ENCODE measurements at places on chromosomes 4 and X.

DNA sequence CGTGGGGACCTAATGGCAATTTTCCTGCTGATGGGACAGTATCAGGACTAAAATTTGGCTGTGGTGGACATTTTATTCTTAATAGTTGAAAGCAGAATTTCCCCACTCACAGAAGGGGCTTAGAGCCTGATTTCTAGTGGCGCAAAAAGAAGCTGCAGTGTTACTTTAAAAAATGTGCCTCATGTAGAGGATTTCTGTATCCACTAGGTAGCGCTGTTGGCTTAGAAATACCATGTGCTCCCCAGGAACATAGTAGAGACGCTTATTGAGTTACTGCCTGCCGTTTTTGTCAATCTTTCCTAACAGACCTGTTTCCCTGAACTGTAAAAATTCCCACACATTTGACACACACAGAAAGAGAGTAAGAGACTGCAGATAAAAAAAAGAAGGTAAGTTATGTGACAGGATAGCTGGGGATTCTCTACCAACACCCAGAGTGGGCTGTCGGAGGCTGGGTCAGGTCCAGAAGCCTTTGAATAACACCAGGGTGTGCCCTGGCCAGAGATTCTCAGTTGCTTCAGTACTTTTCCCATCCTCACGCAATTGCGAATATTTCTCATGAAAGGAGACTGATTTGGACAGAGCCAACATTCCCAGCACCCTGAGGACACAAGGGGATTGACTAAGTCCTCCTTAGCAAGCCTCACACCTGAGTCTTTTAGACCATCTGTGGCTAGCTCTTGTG is 88.4 kb downstream of the ZXDA start:
- DNase-seq: peak; percentile 4

GRCh38 chrX:71652405-71652804 is 14.9 kb upstream of the LOC101059915 start:
- DNase-seq: no peak

GRCh38 chr4:185520119-185520518 is 15.2 kb downstream of the PDLIM3 start:
- DNase-seq: no peak

GRCh38 chr4:137510557-137511265 is 21.6 kb downstream of the PCDH18 start:
- DNase-seq: no peak

GRCh38 chr4:25779021-25779420 is 83.8 kb downstream of the SEL1L3 start:
- no peak for DNase-seq

DNA sequence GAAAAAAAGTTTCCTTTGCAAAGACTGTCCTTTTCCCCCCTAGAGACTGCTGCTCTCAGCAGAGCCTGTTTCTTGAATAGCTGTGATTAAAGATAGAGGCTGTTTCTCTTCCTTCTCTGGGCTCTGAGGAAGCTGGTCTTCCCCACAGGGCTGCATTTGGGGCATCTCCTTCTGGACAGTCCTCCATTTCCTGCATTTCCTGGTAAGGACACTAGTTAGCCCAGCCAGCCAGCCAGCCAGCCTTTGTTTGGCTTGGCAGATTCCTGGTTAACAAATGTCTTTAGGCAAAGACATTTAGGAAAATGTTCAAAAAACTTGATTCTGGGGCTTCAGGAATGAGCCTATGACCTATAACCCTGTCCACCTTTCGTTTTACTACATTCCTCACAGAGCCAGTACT is 34.0 kb upstream of the PLAC1 start:
- DNase-seq: no peak

DNA sequence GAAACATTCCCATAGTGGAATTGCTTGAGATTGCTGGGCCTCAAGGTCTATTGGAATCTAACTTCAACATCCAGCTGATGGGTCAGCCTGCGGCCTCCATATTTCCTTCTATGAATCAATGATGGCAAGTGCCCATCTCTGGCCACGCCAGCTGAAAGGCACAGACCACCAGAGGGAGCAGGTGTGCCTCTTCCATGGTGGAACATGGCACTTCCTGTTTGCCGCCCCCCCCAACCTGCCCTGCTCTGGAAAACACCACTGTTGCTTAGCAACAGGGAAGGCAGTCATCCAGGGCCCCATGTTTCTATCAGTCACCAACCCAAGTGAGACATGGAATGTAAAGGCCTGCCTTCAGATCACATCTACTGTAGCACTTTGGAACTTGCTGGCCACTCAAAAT is 11.6 kb downstream of the PAGE4 start:
- peak; percentile 25 for DNase-seq

- no peak for DNase-seq
Observed at GRCh38 chrX:39779952-39780783, 317.6 kb downstream of the BCOR start.

- no peak for DNase-seq
Observed at GRCh38 chr4:82500435-82501153, 61.2 kb downstream of the TMEM150C start.

GRCh38 chrX:69603566-69604194 is 12.2 kb upstream of the EDA start:
- DNase-seq: no peak

DNA sequence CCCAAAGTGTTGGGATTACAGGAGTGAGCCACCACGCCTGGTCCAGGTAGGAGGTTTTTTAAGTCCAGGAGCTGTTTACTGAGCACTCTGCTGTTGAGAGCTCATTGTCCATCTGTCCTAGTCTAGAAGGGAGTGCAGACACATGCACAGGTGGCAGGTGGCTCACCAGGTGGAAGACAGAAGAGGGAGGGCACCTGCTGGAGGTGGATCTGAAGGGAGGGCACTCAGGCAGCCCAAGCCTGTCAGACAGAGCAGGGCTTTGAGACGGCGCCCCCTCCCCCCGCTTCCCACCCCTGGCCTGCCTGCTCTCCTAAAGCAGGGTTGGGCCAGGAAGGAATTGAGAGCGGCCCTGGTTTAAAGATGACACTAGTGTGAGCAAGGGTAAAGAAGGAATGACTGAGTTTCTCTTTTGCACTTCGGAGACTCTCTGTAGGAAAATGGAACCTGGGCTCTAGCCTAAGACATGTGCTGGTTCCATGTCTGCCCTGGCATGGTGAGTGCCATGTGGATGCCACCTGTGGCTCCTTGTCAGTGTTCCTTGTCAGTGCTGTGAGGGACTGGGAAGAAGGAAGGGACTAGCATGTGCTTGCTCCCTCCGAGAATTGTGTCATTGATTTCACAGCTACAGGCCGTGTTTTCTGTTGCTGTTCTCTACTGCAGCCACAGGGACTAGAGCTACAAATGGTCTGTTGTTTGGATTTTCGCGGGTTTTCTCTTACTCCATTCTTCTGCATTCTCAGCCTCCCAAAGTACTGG is 108.6 kb downstream of the TNIP2 start:
- no peak for DNase-seq

GRCh38 chr4:145899886-145900460 is 38.6 kb downstream of the ZNF827 start:
- no peak for DNase-seq

DNA sequence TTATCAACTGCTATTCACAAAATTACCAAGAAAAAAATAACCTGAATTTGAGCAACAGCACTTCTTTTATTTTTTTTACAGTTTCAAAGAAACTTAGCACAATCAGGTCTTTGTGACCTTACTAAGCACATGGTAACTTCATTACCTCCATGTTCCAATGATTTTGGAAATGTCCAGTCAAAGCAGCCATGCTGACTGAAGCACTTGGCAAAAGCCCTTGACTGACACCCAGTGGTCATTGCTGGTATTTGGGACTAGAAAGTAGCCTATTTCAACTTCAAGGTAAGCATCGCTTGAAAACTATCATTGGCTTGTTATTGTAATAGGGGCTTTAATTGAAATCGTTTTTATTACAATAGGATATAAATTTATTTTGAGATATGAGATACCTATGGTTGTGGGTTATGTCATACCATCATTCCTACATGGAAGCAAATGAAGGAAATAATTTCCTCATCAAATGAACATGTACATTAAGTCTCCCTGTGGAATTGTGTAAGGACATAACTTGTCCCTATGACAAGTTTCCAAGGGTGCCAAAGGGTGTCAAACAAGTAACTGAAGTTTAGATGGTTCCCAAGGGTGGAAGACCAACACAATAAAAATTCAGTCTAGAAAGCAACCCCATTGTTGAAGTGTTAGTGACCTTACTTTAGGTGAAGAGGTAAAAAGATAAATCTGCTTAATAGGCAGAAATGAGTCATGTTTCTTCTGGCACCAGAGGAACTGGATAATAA is 15.2 kb upstream of the ANXA10 start:
- peak; percentile 2 for DNase-seq

GRCh38 chr4:109408711-109409110 is 24.9 kb upstream of the SEC24B start:
- no peak for DNase-seq

GRCh38 chr4:97938141-97938540 is 205.1 kb downstream of the STPG2 start:
- no peak for DNase-seq

DNA sequence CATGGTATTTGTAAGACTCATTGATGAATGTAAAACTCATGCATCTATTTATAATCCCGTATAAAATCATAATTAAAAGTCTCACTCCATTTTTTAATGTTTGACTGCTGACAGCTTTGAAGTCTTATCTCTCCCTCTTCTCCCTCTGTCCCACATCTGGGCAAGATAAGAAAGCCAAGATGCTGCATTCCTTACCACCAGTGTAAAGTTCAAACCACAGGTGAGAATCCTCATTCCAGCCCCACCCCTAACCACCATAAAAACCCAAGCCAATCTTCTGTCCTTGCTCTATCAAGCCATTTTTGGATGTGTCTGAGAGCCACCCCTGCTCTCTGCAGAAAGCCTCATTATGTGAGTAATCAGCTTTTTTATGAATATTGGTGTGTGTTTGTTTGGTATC is 59.3 kb upstream of the MAGED1 start:
- no peak for DNase-seq

GRCh38 chr4:83582289-83582785 is 46.4 kb downstream of the GPAT3 start:
- DNase-seq: no peak

DNA sequence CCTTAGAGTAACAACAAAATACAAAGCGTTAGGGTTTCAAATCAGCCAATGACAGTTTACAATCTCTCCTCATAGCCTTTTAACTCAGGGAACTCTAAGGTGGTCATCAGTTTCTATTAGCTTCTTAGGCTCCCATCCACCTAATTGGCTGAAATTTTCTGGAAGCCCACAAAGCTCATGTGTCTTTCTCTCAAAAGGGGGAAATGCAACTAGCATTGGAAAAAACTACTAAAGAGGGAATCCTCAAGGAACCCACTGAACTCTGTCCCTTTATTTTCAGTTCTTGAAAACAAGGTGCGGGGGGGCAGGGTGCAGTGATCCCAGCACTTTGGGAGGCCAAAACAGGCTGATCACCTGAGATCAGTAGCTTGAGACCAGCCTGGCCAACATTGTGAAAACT is 56.4 kb downstream of the PDGFC start:
- no peak for DNase-seq

- no peak for DNase-seq
Observed at GRCh38 chr4:154390324-154390723, 101.3 kb downstream of the DCHS2 start.

GRCh38 chr4:184376126-184376838 is 98.1 kb downstream of the IRF2 start:
- no peak for DNase-seq

DNA sequence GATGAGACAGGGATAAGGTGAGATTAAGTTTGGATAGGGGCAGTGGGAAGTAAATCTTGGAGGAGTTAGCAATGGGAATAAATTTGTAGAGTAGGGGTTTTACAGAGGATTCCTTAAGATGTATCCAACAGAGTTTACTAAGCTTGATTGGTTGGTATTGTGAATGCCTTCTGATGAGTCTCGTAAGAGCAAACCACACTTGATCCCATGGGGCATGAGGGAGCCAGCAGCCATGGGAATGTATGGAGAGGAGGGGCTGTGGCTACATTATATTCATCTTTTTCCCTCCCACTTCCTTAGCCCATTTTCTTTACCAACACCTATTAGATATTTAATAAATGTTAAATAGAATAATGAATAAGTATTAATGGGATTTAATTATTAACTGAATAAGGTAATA is 126.6 kb upstream of the NDST3 start:
- no peak for DNase-seq

- no peak for DNase-seq
Observed at GRCh38 chr4:47690611-47691010, 147.3 kb downstream of the CORIN start.

DNA sequence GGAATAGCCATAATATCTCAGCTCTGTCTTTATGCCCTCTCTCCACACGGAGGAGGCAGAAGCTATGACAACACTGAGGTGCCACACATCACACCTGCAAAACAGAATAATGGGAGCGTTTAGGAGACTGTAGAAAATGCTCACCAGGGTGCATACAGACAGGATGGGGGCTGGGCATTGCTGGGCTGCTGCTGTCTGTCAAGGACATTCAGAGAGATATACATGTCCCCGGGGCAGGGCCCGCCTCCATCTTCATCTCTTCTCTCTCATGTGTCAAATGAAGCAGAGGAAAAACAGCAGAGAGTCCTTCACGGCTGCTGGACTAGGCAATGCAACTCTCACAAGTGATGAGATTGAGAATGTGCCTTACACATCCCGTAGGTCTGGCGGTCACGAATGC is 65.3 kb upstream of the DHRSX start:
- no peak for DNase-seq

DNA sequence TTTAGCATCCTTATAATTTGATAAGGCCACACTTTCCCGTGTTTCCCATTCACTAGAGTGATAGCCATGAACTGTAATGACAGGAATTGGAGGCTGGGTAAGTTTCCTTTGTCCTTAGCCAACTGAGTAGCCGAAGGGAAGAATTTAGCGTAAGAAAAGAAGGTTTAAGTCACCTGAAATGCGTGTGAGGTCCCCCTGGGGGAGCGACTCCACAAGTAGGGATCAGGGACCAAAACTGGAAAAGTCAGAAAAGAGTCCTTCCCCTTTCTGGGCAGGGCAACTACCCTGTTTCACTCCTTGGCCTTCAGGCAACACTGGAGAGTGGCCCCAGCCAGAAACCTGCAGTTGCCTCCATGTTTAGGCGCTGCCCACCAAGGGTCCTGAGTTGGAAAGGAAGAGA is 81.6 kb upstream of the MED14 start:
- no peak for DNase-seq

- DNase-seq: no peak
Observed at GRCh38 chr4:76854858-76855257, 43.1 kb downstream of the SOWAHB start.

GRCh38 chr4:53830511-53830910 is 233.9 kb downstream of the CHIC2 start:
- DNase-seq: no peak

GRCh38 chr4:113499696-113500095 is 261.8 kb downstream of the CAMK2D start:
- DNase-seq: no peak

GRCh38 chr4:170087163-170087700 is 2.5 kb downstream of the AADAT start:
- no peak for DNase-seq

GRCh38 chrX:1524874-1525582 is 12.0 kb downstream of the P2RY8 start:
- DNase-seq: no peak

DNA sequence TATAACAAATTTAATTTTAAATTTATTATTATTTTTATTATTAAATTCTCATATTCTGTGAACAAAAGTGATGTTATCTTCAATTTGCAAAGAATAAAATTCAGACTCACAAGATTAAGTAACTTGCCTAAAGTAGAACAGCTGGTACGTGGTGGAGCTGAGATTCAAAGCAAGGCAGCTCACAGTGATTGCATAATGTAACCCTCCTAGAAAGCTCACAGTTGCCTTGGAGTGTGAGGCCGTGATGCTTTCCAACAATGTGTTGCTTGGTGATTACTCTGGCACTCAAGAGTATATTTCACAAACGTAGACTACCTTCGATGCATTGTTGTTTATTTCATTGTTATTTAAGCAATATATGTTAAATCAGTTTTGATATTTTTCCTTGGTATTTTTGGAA is 1039.2 kb upstream of the PABPC4L start:
- DNase-seq: no peak

- no peak for DNase-seq
Observed at GRCh38 chrX:40570346-40571093, 10.2 kb upstream of the ATP6AP2 start.

Measured in amygdala (tissue), 56 donors.